ENCODE measurements at places on chromosomes 1 and 21.

- no peak for DNase-seq
These were observed 79.9 kb downstream of the FHAD1 start for GRCh38 chr1:15326691-15327588.

DNA sequence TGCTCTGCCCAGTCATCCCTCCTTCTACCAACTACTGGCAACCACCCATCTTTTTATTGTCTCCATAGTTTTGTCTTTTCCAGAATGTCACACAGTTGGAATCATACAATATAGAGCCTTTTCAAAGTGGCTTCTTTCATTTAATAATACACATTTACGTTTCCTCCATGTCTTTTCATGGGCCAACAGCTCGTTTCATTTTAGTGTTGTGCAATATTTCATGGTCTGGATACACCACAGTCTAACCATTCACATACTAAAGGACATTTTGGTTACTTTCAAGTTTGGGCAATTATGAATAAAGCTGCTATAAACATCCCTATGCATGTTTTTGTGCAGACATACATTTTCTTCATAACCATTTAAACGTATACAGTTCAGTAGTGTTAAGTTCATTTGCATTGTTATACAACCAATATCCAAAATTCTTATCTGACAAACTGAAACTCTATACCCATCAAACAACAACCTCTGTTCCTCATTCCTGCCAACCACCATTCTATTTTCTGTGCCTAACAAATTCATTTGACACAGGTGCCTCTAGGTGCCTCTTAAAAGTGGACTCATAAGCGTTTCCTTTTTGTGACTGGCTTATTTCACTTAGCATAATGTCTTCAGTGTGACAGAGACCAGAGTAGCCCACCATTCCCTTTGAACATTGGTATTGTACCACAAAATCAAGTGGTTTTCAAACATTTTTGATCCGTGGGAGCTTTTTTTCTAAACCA, 138.1 kb downstream of the NR5A2 start:
- no peak for DNase-seq

DNA sequence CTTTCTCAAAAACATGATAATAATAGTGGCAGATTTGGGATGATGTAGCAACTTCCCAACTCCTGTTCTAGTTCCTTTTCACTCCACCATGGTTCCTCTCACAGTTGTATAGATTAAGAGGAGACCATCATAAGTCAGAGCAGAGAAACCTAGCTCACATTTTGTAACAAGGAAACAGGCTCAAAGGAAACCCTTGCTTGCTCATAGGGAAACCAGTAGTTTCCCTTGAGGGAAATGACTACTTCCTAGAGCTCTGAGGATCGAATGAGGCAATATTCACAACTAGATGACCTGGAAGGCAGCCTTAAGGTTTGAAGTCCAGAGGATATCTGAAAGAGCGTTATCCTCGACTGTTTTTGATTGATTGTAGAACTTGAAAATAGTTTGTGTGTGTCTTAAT, 76.1 kb upstream of the C8B start:
- no peak for DNase-seq

- DNase-seq, result no peak
These were observed 5.2 kb upstream of the BACH1 start for GRCh38 chr21:29293495-29293894.

DNA sequence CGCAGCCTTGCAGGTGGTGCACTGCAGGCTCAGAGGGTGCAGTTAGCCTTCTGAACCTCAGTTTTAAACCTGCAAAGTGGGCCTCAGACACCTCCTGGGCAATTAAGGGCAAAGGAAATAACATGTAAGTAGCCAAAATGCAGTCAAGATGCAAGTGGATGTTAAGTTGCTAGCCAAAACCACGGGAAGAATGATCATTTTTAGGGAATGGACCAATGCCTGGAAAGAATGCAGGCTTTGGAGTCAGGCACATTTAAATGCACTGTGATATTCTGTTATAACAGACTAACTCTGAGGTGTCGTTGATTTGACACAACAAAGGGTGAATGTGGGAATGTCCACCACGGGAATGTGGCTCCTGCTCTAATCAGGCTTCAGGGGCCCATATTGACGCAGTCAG, 57.9 kb upstream of the PTGFRN start:
- DNase-seq, result no peak

- DNase-seq, result no peak
These were observed 8.0 kb downstream of the TMEM81 start for GRCh38 chr1:205076245-205076761.

DNA sequence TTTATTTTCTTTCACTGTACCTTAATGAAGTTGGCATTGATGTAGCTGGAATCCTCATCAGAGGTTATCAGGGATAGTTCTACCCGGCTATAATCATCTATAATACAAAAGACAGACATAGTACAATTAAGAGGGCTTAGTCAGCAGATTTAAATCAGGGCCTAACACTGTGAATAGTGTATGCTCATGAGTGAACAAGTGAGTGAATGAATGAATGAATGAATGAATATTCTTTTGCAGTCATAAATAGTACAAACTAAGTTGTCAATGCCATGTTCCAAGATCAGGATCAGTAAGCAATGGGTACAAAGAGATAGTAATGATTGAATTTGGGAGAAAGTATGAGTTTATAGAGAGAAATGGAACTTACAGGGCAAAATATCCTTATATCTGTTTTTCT, 12.5 kb downstream of the PTPN22 start:
- no peak for DNase-seq

DNA sequence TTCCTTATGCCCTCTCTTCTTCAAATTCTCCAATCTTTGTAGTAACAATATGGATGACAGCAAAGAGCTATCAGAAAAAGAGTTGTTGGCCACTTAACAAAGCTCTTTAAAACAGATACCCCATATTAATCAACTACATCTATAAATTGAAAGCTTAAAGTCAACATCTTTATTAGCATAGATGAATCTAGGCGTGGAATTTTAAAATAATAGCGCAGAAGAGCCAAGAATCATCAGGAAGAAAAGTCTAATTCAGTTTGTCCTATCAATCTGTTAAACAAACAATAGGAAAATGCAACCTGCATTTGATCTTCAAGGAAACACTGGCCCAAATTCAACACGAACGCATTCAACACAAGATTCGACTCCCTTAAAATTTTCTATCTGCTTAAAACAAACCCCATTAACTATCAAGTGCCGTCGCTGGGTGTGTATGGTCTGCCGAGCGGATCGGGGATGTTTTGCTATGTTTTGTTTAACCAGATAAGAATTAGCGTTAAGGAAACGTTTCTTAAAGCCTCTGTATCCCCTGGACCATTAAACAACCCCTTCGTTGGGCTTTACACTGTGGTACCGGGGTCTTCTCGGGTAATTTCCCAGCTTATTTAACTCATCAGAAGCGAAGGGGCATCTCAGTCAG, 1.0 kb downstream of the LYST start:
- DNase-seq, result no peak

DNA sequence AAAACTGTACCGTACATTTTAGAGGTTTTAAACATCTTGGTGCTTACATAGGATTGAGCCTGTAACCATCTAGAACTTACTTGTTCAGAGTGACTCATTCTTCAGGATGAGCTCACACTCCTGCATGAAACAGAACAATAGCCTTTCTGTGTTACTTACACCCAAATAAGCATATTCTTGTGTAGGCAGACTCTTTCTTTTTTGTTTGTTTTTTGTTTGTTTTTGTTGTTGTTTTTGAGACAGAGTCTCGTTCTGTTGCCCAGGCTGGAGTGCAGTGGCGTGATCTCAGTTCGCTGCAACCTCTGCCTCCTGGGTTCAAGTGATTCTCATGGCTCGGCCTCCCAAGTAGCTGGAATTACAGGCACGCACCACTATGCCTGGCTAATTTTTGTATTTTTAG, 3.8 kb upstream of the CA6 start:
- DNase-seq, result no peak

GRCh38 chr1:158679289-158679688, 7.2 kb downstream of the SPTA1 start:
- no peak for DNase-seq

- DNase-seq, result no peak
These were observed 40.4 kb upstream of the SLC30A1 start for GRCh38 chr1:211619033-211619996.

DNA sequence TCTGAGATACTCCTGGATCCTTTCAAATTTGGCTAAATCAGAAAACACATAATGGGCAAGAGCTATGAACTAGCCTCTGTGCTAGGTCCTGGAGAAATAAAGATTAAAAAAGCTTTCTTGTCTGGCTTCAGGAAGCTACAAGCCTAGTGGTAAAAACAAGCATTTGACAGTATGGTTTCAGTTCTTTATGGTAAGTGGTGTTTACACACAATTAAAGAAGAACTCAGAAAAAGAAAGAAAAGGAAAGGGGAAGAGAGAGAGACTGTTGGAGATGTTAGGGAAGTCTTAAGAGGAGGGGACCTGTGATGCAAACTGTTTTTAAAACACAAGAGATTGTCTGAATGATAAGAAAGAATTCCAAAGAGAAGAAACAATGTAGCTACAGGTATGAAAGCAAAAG, 1.8 kb downstream of the OR10J1 start:
- no peak for DNase-seq

DNA sequence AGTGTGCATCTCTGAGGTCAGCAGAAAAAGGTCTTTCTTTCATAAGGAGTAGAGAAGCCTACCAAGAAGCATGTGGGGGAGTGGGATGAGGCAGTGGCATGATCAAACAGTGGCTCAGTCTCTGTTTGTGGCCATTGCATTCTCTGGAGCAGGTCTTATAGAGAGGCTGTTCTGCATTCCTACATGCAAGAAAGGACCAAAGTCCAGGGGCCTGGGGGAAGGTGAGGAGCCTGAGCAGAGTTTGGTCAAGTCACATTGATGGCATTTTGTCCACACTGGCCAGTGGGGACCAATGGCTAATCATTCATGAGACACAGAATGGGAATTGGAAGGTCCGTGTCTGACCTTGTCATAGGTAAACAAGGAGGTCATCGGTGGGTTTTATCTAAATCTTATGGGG, 25.4 kb downstream of the MAP10 start:
- peak; percentile 79 for DNase-seq

GRCh38 chr1:91189096-91189495, 167.3 kb upstream of the ZNF644 start:
- DNase-seq, result no peak

GRCh38 chr1:95496773-95497172, 262.8 kb downstream of the RWDD3 start:
- no peak for DNase-seq

- no peak for DNase-seq
These were observed 4.7 kb downstream of the UBR4 start for GRCh38 chr1:19205403-19205802.

GRCh38 chr1:168911370-168911769, 182.4 kb upstream of the DPT start:
- no peak for DNase-seq

GRCh38 chr1:99305626-99306025, 41.3 kb downstream of the PLPPR4 start:
- no peak for DNase-seq

DNA sequence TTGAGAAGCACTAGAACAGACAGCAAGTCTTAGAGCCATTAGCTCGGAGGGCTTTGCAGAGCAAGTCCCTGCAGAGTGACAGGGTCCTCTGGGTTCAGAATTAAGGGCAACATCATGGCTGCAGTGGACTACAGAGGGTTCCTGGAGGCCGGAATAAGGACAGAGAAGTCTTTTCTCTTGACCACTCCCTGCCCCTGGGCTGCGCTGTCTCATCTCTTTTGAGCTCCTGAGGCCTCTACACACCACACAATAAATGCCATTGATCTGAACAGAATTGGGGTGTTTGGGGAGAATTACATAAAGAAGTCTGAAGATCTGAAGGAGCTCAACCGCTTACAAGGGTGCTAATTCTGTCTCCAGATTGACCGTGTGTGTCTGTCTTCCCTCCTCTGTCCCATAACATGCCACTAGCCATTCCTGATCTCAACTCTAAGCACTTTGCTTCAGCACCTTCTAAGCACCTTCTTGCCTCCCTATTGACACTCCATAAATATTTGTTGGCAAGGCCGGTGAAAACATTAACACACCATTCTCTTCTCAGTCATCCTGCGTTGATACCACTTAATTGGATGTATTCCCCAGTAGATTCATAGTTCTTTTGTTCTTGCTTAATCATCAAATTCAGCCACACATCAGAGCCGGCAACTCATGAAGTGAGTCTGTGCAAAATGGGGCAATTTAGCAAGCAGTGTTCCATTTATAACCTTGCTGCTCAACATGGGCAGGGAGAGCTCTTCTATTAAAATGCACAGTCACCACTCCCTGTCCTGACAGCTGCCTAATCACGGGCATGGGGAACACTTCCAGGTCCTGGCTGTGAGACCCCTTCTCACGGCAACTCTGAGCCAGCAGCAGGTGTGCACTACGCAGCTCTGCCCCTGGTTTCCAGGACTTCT, 49.7 kb downstream of the NMNAT2 start:
- DNase-seq, result no peak

- DNase-seq, result no peak
These were observed 11.6 kb upstream of the MRPS14 start for GRCh38 chr1:175034775-175035174.

DNA sequence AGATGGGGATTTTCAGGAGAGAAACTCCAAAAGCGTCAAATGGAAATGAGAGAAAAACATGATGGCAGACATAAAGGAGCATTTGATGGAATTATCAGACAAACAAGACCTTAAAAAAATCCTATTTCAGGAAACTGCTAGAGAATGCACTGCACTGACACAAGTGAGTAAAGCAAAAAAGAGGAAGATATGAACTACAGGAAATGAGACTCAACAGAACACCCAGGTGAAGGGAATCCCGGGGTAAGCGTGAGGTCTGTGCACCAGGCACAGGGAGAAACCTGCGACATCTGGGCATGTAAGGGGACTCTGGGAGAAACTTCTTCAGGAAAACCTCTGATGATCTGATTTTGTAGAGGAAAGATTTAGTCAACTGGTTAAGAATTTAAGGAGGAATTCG, 2.8 kb downstream of the TARBP1 start:
- DNase-seq, result no peak

- no peak for DNase-seq
These were observed 75.3 kb downstream of the S1PR1 start for GRCh38 chr1:101312147-101312546.

- no peak for DNase-seq
These were observed 923 bp downstream of the CAP1 start for GRCh38 chr1:40041466-40041838.

GRCh38 chr21:16086936-16087335, 357.2 kb downstream of the USP25 start:
- DNase-seq, result no peak

DNA sequence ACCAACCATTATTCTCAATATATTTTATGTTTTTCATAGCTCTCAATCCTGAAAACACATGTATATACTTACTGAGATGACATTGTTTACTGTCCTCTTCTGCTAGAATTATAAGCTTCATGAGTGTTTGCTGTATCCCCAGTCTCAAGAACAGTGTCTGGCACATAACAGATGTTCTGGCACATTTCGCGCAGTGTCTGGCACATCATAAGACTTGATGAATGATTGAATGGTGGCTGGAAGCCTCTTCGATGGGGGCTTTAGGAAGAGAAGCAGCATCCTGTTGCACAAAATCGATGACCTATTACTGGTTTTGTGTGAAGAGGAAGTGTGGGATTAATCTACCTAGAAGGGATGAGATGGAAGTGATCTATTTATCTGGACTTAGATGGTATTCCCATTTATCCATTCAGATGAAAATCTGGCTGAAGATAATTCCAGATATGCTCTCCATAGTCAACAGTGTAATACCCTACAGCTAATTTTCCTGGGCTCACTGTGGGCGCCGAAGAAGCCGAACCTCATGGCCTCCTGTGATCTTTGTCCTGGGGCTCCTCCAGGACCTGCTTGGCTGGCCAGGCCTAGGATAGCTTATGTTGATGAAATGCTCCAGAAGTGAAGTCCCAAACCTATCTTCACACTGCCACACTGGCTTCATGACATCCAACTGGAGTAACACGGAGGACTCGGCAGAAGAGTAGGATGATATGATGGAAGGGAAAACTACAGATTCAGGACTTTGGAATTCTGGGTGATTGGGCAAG, 26.5 kb downstream of the CD34 start:
- no peak for DNase-seq

- peak; percentile 37 for DNase-seq
These were observed 10.9 kb upstream of the LRRC3 start for GRCh38 chr21:44444286-44444931.

Data from Caco-2 (cell line).